ENCODE measurements at places on chromosomes 1 and 21.

DNA sequence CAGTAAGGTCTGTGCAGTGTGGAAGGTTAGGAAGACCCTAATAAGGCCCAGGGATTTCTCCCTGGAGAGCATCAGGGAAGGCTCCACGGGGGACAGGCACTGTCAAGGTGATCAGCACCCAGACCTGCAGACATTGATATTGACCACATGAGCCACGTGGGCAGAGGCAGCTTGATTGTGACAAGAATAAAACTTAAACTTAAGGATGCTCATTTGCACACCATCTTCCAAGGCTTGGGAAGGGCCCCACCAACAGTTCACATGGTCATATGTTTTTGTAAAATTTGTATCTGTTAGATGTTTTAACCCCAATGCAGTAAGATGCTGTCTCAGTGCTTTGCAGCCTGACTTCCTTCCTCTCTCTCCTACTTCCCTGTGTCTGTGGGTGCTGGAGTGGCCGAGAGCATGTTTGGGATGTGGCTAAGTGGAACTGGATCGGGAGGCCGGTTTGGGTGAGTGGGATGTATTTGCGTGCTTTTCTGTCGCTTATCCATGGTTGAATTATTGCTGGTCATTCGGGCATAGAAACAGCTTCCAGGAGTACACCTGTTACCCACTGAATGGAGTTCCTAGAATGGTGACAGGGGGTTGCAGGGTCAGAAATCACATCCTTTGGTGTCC is 49.8 kb upstream of the OLIG2 start:
- no peak for DNase-seq

- no peak for DNase-seq
Measured at GRCh38 chr1:233300326-233300725, 4.8 kb upstream of the PCNX2 start.

- peak; percentile 18 for DNase-seq
Measured at GRCh38 chr1:167501515-167502191, 16.7 kb downstream of the CD247 start.

DNA sequence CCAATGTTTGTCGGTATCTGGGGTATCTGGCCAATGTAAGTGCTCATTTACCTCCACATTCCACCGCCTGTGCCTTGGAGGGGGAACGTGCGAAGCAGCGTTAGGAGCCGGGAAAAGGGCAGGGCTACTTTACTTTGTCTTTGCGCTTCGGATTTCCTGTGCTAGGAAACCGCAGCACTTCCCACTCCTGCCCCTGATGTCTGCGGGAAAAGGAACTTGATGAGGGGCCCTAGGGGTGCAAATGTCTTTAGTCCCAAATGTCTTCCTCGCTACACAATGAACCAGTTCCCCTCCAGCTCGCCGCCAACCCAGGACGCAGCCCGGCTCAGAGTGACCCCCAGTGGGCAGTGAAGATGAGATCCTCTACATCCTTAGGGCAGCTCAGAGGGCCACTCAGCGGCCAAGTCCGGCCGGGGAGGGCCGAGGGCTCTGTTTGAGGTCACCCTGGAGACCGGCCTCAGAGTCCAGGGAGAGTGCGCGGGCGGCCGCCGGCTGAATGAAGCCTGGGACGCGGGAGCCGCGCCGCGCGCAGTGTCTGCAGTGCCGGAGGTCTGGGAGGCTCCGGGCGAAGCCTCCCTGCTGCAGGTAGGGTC is at the start of gene DYNLT5:
Gene DYNLT5, plus strand, starts transcription at position 460 of the 593 bp plus-strand sequence. CDS start 2,200 bp downstream, outside the sequence.
- DNase-seq = no peak

DNA sequence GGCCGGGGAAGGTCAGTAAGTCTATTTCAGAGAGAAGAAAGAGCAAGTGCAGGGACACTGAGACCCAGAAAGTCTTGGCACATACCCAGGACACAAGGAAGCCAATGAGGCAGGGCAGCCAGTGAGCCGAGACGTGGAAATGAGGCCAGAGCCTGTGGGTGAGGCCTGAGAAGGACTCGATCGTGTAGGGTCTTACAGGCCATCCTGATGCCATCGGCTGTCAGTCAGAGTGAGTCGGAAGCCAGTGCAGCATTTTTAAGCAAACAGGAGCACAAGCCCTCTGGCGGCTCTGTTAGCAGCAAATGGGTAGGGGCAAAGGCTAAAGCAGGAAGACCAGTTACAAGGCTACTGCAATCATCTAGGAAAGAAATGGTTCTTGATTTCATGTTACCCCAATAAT is 6.1 kb upstream of the GJB3 start:
- DNase-seq = no peak

DNA sequence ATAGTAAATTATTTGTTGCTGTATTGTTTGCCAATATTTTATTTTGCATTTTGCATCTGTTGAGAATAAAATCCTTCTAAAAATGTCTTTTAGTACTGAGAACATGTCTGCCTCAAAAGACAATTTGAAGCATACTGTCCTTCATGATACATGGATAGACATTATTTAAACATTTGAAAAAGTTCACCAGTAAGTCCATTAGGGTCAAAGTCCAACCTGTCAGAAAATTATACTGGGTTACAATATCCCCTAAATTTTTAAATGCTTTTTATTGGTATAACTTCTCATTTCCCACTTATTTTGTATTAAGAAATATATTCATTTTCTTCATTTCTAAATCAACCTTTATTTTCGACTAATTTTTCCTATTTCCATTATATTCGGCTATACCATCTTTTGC is 9.3 kb downstream of the CHML start:
- DNase-seq = no peak

DNA sequence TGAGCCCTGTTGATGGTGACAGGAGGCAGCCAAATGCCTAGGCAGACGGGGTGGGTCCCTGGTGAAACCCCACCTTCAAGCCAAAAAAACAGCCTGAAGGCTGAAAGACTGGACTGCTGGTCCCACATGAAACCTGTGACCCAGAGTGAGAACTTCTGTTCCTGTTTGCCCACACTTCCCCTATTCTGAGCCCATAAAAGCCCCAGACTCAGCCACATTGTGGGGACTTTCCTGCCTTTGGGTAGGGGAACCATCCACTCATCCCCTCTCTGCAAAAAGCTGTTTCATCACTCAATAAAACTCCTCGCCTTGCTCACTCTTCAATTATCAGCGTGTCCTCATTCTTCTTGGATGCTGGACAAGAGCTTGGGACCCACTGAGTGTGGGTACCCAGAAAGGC is 25.2 kb downstream of the HTR6 start:
- no peak for DNase-seq

DNA sequence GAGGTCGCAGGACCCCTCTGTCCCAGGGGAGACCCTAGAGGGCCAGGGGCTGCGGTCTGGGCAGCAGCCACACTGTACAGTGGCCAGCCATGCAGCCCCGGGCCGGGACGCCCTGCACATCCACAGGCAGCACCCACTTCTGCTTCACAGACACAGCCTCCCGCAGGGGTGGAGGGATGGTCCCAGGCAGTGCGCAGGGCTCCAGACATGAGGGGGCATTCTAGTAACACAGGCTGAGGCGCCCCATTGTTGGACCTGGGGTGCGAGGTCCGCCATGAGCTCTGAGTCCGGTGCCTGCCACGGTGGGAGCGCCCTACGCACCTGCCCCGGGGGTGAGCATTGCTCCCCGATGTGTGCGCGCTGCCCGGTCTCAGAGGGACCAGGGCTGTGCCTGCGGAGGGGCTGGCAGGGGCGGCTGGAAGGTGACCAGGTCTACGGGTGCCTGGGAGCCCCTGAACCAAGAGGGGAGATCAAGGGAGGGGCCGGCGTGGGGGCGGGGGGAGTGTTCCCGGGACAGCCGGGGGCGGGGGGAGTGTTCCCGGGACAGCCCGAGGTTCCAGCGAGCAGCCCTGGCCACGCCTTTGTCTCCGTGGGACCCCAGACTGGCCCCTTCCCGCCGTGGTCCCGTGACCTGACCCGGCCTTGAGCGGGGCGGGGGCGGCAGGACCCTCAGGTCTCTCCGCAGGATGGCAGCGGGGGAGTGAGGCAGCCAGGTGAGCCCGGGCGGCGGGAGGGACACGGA is 4.5 kb downstream of the MMEL1 start:
- DNase-seq = no peak

DNA sequence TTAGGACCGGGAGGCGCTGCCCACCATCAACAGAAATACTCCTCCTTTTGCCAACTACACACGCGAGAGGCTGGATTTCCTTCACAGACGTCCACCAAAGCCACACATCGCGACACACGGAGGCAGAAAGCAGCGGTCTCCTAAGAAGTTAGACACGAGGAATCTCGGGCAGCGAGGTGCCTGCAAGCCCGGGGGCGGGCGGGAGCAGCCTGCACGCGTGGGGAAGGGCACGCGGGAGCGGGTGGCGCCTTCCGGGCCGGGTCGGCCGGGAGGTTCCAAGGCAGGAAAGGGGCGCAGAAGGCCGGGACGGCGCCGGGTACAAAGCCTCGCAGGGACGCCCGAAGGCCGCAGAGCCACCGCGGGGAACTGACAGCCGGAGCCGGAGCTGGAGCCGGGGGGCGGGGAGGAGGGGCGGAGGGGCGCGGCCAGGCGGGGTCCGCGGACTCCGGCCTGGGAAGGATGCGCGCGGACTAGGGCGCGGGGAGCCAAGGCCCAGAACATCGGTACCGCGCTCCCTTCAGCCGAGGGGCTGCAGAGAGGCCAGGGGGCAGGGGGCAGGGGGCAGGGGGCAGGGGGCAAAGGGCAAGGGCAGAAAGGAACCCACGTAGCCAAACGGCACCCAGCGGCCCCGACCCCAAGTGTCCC is 722 bp downstream of the NPHP4 start:
- DNase-seq = peak; percentile 32

- DNase-seq = no peak
Measured at GRCh38 chr1:53482441-53483153, 23.4 kb downstream of the DMRTB1 start.

DNA sequence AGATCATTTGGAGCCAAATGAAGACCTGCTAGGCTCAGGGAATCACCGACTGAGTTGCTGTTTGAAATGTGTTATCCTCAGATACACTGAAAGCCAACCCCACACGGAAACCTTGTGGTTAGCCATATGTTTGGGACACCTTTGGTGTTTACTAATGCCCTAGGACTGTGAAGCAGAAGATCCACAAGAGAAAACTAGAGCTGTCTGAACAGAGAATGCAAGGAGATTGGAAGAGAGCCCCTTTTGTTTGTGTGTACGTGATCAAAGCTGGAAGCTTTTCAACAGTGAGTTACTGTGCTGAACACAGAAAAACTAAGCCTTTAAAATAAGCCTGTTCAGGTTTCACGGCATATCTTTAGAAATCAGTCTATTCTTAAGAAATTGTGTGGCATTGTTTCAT is 908.2 kb upstream of the ADGRL2 start:
- DNase-seq = no peak

GRCh38 chr1:229848752-229849677 is 218.0 kb upstream of the GALNT2 start:
- DNase-seq = peak; percentile 54

- no peak for DNase-seq
Measured at GRCh38 chr1:185957441-185958363, 223.5 kb downstream of the HMCN1 start.

GRCh38 chr1:17561561-17561985 is 22.1 kb downstream of the ARHGEF10L start:
- no peak for DNase-seq

DNA sequence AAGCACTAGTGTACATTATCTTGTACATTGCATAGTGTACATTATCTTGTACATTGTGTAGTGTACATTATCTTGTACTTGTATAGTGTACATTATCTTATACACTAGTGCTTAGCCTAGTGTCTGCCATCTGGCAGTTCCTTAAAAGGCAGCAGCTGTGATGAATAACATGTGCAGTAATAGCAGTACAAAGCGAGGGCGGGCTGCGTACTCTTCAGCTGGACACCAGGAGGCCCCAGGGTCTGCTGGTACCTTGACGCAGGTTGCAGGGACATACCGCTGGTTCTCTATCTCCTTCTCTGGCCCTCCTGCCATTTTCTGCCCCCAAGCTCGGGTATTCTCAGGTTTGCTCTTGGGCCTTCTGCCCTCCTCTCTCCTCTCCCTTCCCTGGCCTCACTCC is 149.6 kb downstream of the SEC16B start:
- DNase-seq = no peak

DNA sequence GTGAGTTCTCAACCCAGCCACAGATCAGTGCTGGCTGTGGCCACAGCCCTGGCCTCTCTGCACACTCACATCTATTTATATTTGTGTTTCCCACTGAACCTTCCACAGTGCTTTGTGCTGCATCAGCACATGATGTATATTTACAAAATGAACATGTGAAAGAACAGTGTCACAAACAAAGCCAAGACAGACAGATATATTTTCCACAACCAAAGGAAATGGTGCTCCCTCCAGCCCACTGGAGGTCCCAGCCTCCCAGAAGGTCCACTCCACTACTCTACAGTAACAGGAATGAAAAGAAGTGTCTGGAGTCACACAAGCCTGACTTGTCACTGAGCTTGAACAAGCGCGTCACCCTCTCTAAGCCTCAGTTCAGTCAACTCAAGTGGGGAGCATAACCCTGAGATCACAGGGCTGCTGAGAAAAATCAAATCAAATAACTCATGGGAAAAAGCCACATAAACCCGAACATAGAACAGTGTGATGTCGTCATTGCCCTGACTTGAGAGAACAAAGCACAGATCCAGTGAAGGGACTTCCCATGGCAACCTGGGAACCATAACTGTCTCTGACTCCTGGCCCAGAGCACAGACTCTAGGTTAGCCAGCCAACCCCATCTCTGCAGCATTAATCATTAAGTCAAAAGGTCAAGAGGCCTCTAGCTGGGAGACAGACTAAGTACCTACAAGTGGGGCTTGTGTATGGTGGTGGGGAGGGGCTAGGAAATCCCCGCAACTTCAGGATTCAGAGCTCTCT is 121.2 kb downstream of the TRABD2B start:
- DNase-seq = no peak

- no peak for DNase-seq
Measured at GRCh38 chr1:103058391-103058790, 49.9 kb downstream of the COL11A1 start.

- no peak for DNase-seq
Measured at GRCh38 chr1:89198491-89199072, at the start of gene GBP4. TSS of gene GBP4 (minus strand) at chr1:89198942. CDS start at chr1:89198834, 108 bp downstream.

DNA sequence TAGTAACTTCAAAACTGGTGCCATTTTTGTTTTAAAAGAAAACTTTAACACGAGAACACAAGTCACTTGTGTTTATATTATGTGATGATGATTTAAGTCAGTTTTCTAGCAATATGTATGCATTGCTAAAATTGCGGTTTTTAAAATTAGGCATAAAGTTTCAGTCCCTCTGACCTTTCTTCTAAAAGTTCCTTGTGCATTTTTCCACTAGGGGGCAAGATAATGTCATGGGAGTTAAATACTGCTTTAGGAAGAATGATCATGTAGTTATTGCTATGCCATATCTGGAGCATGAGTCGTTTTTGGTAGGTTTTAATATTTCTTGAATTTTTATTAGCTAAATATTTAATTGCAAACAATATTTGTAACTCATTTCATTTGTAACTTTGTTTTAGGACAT is 10.7 kb downstream of the CDC7 start:
- DNase-seq = peak; percentile 7

GRCh38 chr1:36350659-36351226 is 27.3 kb upstream of the EVA1B start:
- DNase-seq = no peak

GRCh38 chr1:219161371-219161770 is 12.3 kb upstream of the LYPLAL1 start:
- no peak for DNase-seq

- DNase-seq = no peak
Measured at GRCh38 chr1:201763455-201764140, 65.4 kb upstream of the IPO9 start.

GRCh38 chr21:33847588-33848248 is 67.9 kb downstream of the ATP5PO start:
- DNase-seq = no peak

- DNase-seq = no peak
Measured at GRCh38 chr1:15188678-15189077, 35.1 kb downstream of the TMEM51 start.
